Vagina (tissue), 2 donors: ENCODE measurements at places on chromosomes 12 and 14. TPM values are rescaled to one million over a fixed set of nuclear protein-coding genes. Genes with fewer than 3 reads are reported as not detected.

Gene HCAR2
- 7.9 TPM for total RNA-seq

Gene LALBA
- not detected for total RNA-seq

Gene CEBPE
- total RNA-seq: not detected

Gene GYS2
- total RNA-seq: 0.98 TPM

Gene C12orf50
- total RNA-seq: not detected

Gene CLEC6A
- not detected for total RNA-seq

Gene POP5
- 35.6 TPM for total RNA-seq

Gene CFAP54
- total RNA-seq: 1.7 TPM

Gene CCDC198
- total RNA-seq: not detected

Gene PRICKLE1
- 25.3 TPM for total RNA-seq

Gene ATF1
- total RNA-seq: 17.7 TPM

Gene LHX5
- not detected for total RNA-seq

Gene SMCO3
- not detected for total RNA-seq

Gene TMEM63C
- total RNA-seq: 27.0 TPM

Gene CCNT1
- 58.4 TPM for total RNA-seq

Gene NPFF
- not detected for total RNA-seq

Gene ACRBP
- 0.74 TPM for total RNA-seq

Gene TAS2R8
- total RNA-seq: 0.98 TPM

Gene LRP1-AS
- total RNA-seq: not detected

Gene KRT78
- total RNA-seq: 89.1 TPM

Gene CCDC184
- total RNA-seq: 1.2 TPM

Gene TPPP2
- total RNA-seq: not detected

Gene RNF34
- total RNA-seq: 30.2 TPM
